ENCODE measurements at places on chromosomes 7 and 10.

- no peak for DNase-seq
These were observed 34.7 kb downstream of the PRSS2 start for GRCh38 chr7:142805350-142806021.

DNA sequence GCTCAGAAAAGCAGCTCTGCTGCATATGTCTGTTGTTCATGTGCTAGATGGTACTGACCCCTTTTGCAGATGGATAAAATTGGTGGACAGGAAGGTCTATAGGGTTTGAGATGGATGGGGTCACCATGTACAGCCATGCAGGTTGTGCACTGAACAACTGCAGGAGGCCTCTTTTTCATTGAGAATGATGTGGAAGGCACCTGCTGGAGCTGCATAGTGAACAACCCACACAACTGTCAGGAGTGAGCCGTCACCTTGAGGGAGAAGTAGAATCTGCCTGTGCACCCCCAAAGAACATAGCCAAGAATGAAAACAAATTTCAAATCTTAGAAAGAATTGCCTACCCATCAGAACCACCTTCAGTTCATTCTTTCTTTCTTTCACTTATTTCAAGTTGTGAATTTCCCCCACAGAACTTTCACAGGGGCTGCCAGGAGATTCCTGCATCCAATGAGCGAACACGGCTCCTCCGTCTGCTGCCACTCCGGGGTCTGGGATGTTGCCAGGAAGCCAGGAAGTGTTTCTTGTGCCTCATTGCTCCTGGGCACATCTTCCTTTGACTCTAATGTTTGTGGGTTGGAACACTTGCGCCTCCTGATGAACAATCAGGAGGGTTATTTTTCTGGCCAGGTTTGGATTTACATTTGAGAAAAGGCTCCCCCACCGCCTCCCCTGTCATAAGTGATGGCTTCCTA lies 53.7 kb upstream of the DOCK1 start:
- DNase-seq: no peak

DNA sequence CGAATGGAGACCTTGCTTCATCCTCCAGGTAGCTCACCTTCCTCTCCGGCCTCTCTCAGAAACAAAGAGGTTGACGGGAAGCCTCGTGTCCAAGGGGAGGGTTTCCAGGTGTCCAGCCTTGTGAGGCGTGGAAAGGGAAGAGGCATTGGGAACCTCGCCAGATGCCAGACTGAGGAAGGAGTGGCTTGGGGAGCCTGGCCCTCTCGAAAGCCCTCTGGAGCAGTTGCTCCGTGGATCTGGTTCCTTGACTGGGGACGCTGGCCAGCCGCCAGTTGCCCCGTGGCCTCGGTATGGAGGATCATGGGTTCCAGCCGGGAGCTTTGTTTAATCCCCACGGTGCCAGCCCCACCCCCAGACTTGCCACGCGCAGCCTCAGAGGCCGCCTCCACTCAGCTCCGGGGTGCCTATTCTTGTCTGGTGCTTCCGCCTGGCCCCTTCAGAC lies 30.3 kb upstream of the SUN1 start:
- DNase-seq: no peak

- DNase-seq: no peak
These were observed 1.2 kb downstream of the PRSS1 start for GRCh38 chr7:142750321-142750938.

DNA sequence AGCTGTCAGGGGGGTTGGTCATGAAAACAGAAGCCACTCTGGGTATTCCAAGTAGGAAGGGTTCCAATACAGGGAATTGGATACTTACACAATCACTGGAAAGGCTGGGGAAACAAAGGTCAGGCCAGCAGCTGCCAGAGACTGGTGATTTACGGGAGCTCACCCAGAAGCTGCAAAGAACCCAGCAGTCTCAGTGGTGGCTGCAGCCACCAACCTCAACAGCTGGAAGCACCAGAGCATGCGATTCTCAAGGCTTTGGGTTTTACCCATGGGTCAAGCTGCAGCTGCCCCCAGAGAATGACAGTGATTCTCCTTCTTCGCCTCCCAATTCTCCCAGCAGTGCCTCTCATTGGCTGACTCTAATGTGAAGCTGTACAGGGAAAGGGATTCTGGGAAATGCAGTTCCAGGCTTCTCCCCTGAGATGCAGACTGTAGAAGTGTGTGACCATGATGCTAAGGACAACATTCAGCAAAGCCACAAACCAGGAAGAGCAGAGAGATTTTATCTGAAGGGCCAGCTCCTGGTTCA lies 107.2 kb upstream of the TCF7L2 start:
- DNase-seq: no peak

DNA sequence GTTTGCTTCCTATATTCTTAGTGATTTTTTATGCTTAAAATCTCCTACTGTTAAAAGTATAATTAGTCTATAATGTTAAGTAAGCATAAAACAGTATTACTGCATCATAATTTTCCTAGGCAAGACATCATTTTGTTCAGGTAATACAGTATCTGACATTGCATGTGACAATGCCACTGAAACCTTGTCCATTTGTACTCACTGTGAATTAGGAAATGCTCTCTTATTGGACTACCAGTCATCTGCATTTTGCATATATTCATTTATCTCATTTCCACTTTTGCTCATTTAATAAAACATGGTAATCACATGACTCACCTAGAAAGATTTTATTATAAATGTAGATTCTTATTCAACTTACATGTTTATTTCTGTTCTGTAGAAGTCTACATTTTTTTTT lies 379.1 kb downstream of the ETV1 start:
- no peak for DNase-seq

DNA sequence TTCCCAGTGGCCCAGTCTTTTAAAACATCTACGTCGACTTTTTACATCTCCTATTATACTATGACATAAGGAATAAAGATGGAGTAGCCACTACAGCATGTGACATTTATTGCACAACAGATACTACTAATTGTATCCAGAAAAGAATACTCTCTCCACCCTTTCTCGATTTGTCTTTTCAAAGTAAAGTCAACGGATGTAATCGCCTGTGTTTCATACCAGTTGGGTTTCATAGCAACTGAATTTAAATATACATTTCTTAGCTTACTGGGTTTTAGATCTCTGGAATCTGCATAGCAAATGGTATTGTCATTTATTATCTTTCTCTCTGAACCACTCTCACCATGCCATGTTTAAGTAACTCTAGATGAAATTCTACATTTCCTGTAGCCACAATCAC lies 86.4 kb upstream of the TRIL start:
- DNase-seq: no peak

GRCh38 chr7:50807026-50807730 lies 24.5 kb upstream of the GRB10 start:
- DNase-seq: no peak

- DNase-seq: no peak
These were observed 38.4 kb downstream of the CHST3 start for GRCh38 chr10:72002354-72003295.

GRCh38 chr10:98376485-98376884 lies 38.5 kb downstream of the PYROXD2 start:
- no peak for DNase-seq

GRCh38 chr7:129494041-129494440 lies 8.3 kb upstream of the SMKR1 start:
- peak; percentile 17 for DNase-seq

DNA sequence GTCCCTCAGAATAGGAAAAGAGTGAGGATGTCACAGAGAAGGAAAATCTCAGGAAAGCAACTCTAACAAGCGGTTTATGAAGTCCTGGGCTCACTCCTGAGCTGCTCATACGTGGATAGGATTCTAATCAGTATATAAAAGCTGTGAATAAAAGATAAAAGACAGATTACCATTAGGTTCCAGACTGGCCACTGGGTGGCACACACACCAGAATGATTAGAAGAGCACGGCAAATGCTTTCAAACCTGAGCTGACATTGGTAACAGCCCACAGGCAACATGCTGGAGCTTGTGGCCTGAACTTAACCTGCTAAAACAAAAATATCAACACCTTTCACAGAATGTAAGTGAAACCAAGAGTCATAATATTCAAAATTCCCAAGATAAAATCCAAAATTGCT lies 370.8 kb downstream of the GRID1 start:
- peak; percentile 57 for DNase-seq

DNA sequence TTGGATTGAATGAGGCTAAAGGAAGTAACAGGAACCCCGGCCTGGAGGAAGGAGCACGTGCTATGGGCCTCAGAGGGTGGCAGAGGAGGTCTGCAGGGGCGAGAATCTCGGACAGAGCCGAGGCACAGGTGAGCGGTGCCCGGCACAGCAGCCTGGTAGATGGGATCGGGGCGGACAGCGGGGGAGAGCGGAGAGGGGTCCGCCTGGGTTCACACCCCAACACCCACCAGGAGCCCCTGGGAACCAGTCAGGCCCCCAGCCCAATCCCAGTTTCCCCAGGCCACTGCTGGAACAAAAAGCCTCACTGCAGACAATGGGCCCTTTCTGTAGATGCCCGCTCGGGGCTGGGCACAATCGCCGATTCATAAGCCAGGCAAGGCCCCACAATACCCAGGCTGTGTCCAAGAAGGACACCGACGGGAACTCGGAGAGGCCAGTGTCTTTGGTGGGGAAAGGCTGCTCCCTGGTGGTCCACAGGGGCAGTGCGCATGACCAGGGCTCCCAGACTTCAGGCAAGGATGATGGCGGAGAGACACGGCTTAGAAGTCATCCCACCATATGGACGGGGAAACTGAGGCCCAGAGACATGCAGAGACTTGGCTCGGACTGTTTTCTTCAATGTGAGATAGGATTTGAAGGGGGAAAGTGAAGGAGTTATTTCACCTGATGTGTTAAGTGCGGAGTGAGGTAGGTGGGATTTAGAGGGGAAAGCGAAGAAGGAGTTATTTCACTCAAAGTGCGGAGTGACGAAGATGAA lies 106.9 kb upstream of the GPR26 start:
- DNase-seq: peak; percentile 8

DNA sequence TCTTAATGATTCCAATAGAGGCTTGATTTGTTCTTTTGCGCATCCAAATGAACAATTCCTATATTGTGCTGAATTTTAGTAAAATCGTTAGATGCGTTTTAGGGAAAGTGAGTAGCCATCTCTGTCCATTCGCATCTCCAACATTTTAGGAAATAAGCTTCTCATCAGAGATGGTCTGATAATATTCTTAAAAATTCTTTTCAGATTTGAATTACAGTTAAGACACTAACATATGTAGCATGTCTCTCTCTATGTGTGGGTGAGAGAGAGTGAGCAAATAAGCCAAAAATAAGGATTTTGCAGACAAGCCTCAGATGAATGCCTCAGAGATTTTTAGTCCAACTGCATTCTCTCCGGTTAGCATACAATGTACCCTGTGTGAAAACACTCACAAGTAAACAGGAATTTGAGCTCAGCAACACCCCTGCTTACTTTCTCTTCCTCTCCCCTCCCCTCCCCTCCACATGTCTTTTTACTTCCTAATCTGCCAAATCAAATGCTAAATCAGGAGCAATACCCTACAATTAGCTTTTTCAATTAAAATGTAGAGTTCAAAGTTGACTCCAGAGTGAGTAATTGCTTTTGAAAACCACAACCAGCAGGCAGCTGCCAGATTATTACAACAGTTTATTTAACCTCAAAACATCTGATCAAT lies 354.4 kb downstream of the CRPPA start:
- DNase-seq: no peak

- DNase-seq: no peak
These were observed 39.7 kb upstream of the ZMYND11 start for GRCh38 chr10:95356-96115.

DNA sequence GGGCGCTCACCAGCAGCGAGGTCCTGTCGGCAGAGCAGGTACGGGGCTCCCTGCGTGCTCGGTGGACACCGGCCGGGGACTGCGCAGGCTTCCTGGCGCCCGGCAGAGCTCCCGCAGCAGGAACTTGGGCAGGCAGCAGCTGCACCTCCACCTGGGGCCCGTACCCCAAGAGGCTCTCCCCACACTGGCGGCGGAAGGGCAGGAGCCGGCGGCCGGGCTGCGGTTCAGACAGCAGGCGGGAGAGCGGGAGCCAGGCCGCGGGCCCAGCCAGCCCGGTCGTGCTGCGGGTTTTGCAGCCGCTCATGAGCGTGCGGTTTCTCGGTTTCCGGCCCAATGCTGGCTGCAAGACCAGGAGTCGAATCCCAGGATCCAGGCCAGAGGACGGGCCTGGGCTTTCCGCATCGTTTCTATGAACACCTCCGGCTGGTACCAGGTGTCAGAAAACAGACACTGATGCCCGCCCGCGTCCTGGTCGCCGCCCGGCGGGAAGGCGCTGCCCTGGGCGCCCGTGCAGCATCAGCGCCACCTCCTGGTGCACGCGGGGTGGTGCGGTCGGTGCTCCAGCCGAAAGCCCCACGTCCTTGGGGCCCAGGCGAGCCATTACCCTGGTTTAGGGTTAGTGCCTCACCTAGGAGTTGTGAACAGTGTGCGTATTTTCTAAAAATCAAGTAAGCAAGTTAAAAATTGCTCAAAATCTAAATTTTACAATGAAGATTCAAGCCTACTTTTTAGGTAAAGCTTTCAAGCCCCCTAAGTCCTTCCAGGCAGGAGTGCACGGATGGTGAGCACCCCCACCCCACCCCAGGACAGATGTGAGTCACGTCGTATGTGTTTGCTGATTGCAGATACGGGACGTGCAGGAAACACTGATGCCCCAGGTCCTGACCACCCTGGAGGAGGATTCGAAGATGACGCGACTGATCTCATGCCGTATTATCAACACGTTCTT lies 47.4 kb upstream of the PRKAR1B start:
- DNase-seq: no peak

GRCh38 chr7:617614-618538 lies 98.2 kb upstream of the PDGFA start:
- no peak for DNase-seq

GRCh38 chr10:6176691-6177231 lies 26.0 kb upstream of the PFKFB3 start:
- DNase-seq: no peak

DNA sequence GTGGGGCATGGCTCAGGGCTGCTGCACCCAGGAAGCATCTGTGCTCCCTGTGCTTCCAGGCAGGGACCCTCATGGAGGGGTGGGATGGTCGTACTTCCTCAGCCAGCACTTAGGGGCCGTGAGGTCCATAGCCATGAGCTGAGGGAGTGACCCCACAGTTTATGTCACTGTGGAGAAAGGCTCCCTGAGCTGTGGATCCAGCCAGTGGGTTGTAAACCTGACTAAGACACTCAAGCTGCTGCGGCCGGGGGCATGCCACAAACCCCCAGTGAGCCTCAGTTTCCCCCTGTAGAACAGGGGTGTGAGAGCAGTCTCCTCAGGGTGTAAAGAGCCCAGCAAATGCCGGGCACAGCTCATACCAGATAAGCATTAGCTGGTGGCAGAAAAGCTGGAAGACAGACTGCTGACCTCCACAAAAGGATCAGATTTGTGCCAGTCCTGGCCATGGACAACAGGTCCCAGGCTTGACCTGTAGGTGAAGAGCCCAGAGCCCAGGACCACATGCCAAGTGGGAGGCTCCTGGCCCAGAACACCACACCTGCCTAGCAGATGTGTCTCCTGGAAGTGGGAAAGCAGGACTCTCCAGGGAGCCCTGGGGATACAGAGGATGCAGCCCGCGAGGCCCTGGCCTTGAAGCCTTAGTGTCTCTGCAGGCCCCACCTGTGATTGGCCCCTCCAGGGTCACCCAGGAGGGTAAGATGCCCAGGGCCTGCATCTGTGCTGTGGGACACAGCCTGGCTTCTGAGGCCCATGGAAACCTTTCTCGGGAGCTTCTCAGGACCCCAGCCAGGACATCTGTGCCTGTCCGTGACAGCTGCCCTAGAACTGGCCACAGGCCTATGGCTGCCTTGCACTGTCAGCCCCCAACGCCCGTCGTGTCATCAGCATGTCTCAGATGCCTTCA lies 78.1 kb upstream of the RET start:
- DNase-seq: no peak
